ENCODE measurements at places on chromosomes 16 and 17. TPM values are rescaled to one million over a fixed set of nuclear protein-coding genes. Genes with fewer than 3 reads are reported as not detected.

Gene PIRT
- not detected for total RNA-seq

Gene KRTAP3-2
- total RNA-seq = 0.26 TPM

Gene ERN2
- not detected for total RNA-seq

Gene SLC52A1
- 0.54 TPM for total RNA-seq

Gene ATP1B2
- 0.17 TPM for total RNA-seq

Gene TMIGD1
- total RNA-seq = not detected

Gene ACE
- 3.1 TPM for total RNA-seq

Gene SLFN11
- total RNA-seq = 3.7 TPM

Gene SMIM36
- not detected for total RNA-seq

Gene SLC13A2
- total RNA-seq = 0.12 TPM

Gene CPHXL
- total RNA-seq = not detected

Gene SAMD14
- total RNA-seq = 0.56 TPM

Gene SPATA32
- total RNA-seq = 0.17 TPM

Gene ZFP3
- total RNA-seq = 0.98 TPM

Gene RPL27
- 3,103 TPM for total RNA-seq

Gene CRYBA1
- total RNA-seq = not detected

Gene GNG13
- not detected for total RNA-seq

Gene C17orf50
- 0.44 TPM for total RNA-seq

Gene CD300LB
- 0.03 TPM for total RNA-seq

Gene VTN
- total RNA-seq = 21.1 TPM

Gene SDK2
- 1.8 TPM for total RNA-seq

Gene ZNF423
- 0.08 TPM for total RNA-seq

Gene YBX2
- 0.43 TPM for total RNA-seq

Gene PTX4
- total RNA-seq = not detected

Gene ABCA6
- 0.03 TPM for total RNA-seq

Gene KCNH6
- not detected for total RNA-seq

Gene CA5A
- not detected for total RNA-seq

Gene ST6GALNAC1
- 0.05 TPM for total RNA-seq

Gene FOXN1
- total RNA-seq = 0.05 TPM

Gene MT4
- total RNA-seq = not detected

Gene TBC1D3
- total RNA-seq = not detected

Measured in A549 treated with Hydrocortisone at 1 μM for 4 hours (cell line).